NAMALWA (cell line): ENCODE measurements at places on chromosomes 6 and 20.

GRCh38 chr6:106844930-106845329 lies 129.6 kb downstream of the CD24 start:
- peak; percentile 6 for DNase-seq

GRCh38 chr6:46940433-46941226 lies 18.9 kb upstream of the ADGRF5 start:
- DNase-seq, result no peak

DNA sequence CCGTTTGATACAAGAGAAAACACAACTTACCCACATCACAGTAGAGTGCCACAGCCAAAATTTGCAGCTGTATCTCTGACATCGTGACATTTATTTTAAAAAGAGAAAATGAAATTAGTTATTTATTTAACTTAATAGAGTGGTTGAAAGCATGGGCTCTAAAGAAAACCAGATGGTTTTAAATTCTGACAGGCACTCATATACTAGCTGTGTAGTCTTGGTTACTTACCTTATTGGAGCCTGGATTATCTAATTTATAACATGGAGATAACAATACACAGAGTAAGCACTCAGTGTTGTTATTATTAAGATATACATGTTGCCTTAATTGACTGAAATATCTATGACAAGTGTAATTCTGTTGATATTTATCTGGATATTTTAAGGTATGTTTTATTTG lies 334.9 kb downstream of the GRIK2 start:
- DNase-seq, result no peak

GRCh38 chr6:127582777-127583462 lies 5.9 kb downstream of the C6orf58 start:
- DNase-seq, result no peak

DNA sequence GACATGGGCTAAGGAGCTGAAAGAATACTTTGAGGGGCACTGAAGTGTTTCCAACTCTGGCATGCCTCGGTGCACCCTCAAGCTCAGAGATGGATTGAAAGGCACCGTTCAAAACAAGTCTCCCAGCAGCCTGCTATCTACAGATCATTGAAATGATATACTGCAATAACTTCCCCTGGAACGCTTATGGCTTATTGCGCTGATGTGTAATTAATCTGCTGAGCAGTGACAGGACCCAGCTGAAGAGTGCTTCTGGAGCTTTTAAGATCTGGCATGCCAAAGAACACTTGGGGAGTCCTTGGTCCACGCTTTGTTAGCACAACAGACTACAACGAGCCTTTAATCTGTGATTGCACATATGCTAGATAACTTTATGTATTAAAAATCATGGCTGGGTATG lies 708.2 kb downstream of the PRKN start:
- no peak for DNase-seq
